ENCODE measurements at places on chromosomes 2 and 18. TPM values are rescaled to one million over a fixed set of nuclear protein-coding genes. Genes with fewer than 3 reads are reported as not detected.

UGT1A10 gene
- not detected for total RNA-seq

RAB6C gene
- total RNA-seq, result 0.16 TPM

AQP12B gene
- total RNA-seq, result not detected

NOL4 gene
- 2.6 TPM for total RNA-seq

UGT1A4 gene
- total RNA-seq, result not detected

CKAP2L gene
- 8.6 TPM for total RNA-seq

CHRNG gene
- not detected for total RNA-seq

TIA1 gene
- total RNA-seq, result 439 TPM

MROH2A gene
- not detected for total RNA-seq

ABCG5 gene
- not detected for total RNA-seq

IL1B gene
- total RNA-seq, result 1.7 TPM

FLACC1 gene
- 1.1 TPM for total RNA-seq

HOXD1 gene
- not detected for total RNA-seq

NAT8 gene
- total RNA-seq, result not detected

NEU2 gene
- total RNA-seq, result not detected

DCDC2C gene
- not detected for total RNA-seq

C18orf54 gene
- total RNA-seq, result 6.5 TPM

SPC25 gene
- 10.1 TPM for total RNA-seq

TRIM43 gene
- not detected for total RNA-seq

ABCG8 gene
- total RNA-seq, result not detected

GPR45 gene
- not detected for total RNA-seq

ELOA2 gene
- total RNA-seq, result not detected

IMPACT gene
- 46.5 TPM for total RNA-seq

TPO gene
- total RNA-seq, result not detected

PDE1A gene
- 1.9 TPM for total RNA-seq

ANKRD29 gene
- total RNA-seq, result 2.4 TPM

DSEL gene
- 6.4 TPM for total RNA-seq

GCA gene
- total RNA-seq, result 40.5 TPM

ACOXL gene
- 0.25 TPM for total RNA-seq
